ENCODE measurements at places on chromosomes 5 and 9.

GRCh38 chr9:84710701-84711397, 41.3 kb downstream of the NTRK2 start:
- H3K4me1 ChIP-seq = peaks cover 22% of the 10 kb centered on the region
- DNase-seq = peak; percentile 15
- no peaks in the 10 kb centered on the region for H3K36me3 ChIP-seq
- H3K27ac ChIP-seq = no peak overlapping the region
- no peak overlapping the region for H3K4me3 ChIP-seq

- DNase-seq = no peak
- H3K27ac ChIP-seq = peak overlapping the region; percentile 65
- H3K36me3 ChIP-seq = no peaks in the 10 kb centered on the region
- no peak overlapping the region for H3K4me3 ChIP-seq
Observed at GRCh38 chr5:159050316-159051143, 49.2 kb downstream of the EBF1 start.

DNA sequence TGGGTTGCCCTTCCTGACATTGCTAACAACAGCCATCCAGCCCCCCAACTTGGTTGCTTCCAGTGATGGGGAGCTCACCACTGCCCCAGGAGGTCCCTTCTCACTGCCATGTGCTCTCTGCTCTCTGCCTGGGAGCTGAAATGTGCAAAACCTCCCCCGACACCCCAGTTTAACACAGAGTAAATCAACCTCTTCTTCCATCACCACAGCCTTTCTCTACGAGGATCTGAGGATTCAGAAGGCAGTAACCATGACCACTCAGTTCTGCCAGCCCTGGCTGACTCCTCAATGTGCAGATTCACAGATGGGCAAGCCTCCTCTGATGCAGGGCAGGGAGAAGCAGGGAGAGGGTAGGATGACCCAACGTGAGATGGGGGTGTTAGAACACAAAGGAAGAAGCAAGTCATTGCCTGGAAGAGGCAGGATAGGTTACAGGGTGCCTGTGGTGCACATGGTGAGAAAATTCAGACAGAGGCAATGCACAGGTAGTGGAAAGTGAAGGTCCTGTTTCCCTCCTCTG, 185.0 kb downstream of the DAB2IP start:
- H3K27me3 ChIP-seq = peaks cover 4% of the 10 kb centered on the region
- DNase-seq = no peak
- no peak overlapping the region for H3K27ac ChIP-seq
- H3K4me1 ChIP-seq = no peaks in the 10 kb centered on the region
- H3K36me3 ChIP-seq = no peaks in the 10 kb centered on the region

DNA sequence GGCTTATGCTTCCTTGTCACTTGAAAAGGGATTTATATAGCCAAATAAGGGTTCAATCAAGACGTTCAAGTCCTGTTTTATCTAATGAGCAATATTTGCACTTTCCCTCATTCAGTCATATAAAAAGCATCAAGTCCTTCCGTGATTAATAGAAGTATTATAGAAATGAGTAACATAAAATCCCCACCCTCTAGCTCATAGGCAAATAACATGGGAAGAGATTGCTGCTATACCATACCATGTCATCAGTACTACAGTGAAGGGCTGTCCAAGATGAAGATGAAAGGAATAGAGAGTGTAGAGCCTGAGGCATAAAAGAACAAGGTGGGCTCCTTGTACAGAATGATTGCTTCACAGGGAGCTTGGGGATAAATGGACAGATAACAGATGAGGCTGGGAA, 20.4 kb upstream of the PAPPA start:
- no peak overlapping the region for H3K4me3 ChIP-seq
- no peak overlapping the region for H3K27ac ChIP-seq
- no peaks in the 10 kb centered on the region for H3K27me3 ChIP-seq
- no peaks in the 10 kb centered on the region for H3K36me3 ChIP-seq
- DNase-seq = no peak
- no peaks in the 10 kb centered on the region for H3K4me1 ChIP-seq

- H3K36me3 ChIP-seq = no peaks in the 10 kb centered on the region
- no peak overlapping the region for H3K4me3 ChIP-seq
- no peaks in the 10 kb centered on the region for H3K4me1 ChIP-seq
- H3K27me3 ChIP-seq = no peaks in the 10 kb centered on the region
Observed at GRCh38 chr9:3247211-3247610, 278.6 kb downstream of the RFX3 start.

- no peaks in the 10 kb centered on the region for H3K27me3 ChIP-seq
- no peak overlapping the region for H3K4me3 ChIP-seq
- H3K36me3 ChIP-seq = no peaks in the 10 kb centered on the region
- H3K27ac ChIP-seq = no peak overlapping the region
Observed at GRCh38 chr5:122638581-122638980, 136.3 kb upstream of the SNX2 start.

DNA sequence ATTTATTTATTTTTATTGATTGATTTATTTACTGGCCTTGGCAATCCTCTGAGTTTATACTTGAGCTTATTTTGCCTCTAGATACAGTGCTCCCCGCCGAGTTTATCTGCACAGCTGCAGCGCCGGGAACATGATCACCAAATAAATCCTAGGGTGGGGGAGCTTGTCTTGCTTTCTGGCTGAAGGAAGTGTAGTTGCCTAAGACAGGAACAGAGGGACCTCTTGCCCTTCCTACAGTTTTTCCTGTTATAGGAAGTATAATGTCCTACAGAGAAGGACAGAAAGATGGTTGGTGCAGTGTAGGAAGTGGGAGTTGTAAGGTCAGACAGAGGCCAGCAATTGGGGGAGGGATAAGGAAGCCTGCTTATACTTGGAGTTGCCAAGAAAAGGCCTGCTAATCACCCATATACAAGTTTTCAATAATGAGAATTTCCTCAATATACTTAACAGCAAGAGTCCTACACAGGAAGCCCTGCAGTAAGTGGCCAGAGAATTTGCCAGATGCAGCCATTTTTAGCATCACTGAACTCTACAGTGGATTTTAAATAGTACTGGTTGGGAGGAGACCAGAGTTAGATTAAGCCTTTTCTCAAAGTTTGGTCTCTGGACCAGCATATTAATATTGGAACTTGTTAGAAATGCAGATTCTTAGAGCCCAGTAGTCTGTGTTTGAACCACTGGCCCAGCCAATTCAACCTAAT, 7.7 kb downstream of the AOPEP start:
- H3K4me3 ChIP-seq = no peak overlapping the region
- no peak overlapping the region for H3K27ac ChIP-seq
- H3K36me3 ChIP-seq = no peaks in the 10 kb centered on the region

- no peaks in the 10 kb centered on the region for H3K27me3 ChIP-seq
- peaks cover 15% of the 10 kb centered on the region for H3K36me3 ChIP-seq
- DNase-seq = no peak
- H3K4me1 ChIP-seq = no peaks in the 10 kb centered on the region
- H3K27ac ChIP-seq = no peak overlapping the region
Observed at GRCh38 chr5:151469992-151470391, 22.6 kb downstream of the SLC36A1 start.

GRCh38 chr9:36993933-36994764, 39.9 kb downstream of the PAX5 start:
- H3K27ac ChIP-seq = no peak overlapping the region
- no peak for DNase-seq
- no peak overlapping the region for H3K4me3 ChIP-seq

GRCh38 chr5:142548739-142549275, 137.1 kb downstream of the FGF1 start:
- peak; percentile 87 for DNase-seq

- peaks cover 23% of the 10 kb centered on the region for H3K4me1 ChIP-seq
- no peak overlapping the region for H3K4me3 ChIP-seq
- H3K27me3 ChIP-seq = no peaks in the 10 kb centered on the region
- H3K36me3 ChIP-seq = no peaks in the 10 kb centered on the region
Observed at GRCh38 chr5:179264783-179265513, 80.3 kb downstream of the ADAMTS2 start.

DNA sequence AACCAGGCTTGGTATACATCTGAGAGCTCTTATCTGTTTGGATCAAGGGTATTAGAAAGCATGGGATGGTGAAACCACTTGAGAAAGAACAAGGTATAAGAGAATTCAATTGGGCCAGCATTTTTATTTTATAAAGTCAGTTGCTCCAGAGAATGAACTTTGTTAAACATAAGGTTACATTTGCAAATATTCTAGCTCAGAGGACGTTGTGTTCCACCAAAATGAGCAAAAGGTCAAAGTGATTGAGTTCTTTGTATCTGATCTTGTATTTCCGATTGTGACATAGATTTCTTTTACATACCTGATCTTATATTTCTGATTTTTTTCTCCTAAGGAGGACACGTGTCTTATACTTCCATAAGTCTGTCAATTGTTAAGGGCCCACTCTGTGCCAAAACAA, 8.6 kb upstream of the STARD4 start:
- H3K27me3 ChIP-seq = no peaks in the 10 kb centered on the region
- no peak overlapping the region for H3K27ac ChIP-seq
- no peaks in the 10 kb centered on the region for H3K36me3 ChIP-seq

DNA sequence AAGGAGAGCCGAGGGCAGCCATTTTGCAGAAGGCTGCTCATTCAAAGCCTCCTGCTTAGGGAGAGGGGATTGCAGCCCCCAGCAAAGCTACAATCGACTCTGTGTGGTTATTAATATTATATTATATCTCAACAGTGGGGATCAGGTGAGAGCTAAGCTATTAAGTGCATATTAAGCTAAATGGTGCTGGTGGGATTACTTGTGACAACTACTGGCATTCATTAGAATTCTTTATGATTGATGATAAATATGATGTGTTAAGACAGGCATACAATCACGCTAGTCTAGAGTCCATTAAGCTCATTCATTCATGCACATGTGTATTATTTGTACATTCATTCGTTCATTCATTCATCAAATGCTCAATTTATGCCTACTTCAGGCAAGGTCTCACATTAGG, 23.0 kb downstream of the COL15A1 start:
- peaks cover 11% of the 10 kb centered on the region for H3K27me3 ChIP-seq
- no peaks in the 10 kb centered on the region for H3K36me3 ChIP-seq
- no peak for DNase-seq
- no peak overlapping the region for H3K4me3 ChIP-seq
- no peak overlapping the region for H3K27ac ChIP-seq

Measured in astrocyte (in vitro differentiated cells and primary cell).